Left ventricle myocardium superior (tissue), 1 donor: ENCODE measurements at places on chromosomes 1 and 21.
A peak's percentile ranks its signal among the peaks of the same experiment; 100 is the strongest.

- DNase-seq: no peak
Observed at GRCh38 chr1:226506921-226507320, 41.6 kb upstream of the STUM start.

- DNase-seq: no peak
Observed at GRCh38 chr1:47938520-47938919, 58.7 kb downstream of the TRABD2B start.

- no peak for DNase-seq
Observed at GRCh38 chr1:32431736-32432400, 33.0 kb upstream of the ZBTB8B start.

DNA sequence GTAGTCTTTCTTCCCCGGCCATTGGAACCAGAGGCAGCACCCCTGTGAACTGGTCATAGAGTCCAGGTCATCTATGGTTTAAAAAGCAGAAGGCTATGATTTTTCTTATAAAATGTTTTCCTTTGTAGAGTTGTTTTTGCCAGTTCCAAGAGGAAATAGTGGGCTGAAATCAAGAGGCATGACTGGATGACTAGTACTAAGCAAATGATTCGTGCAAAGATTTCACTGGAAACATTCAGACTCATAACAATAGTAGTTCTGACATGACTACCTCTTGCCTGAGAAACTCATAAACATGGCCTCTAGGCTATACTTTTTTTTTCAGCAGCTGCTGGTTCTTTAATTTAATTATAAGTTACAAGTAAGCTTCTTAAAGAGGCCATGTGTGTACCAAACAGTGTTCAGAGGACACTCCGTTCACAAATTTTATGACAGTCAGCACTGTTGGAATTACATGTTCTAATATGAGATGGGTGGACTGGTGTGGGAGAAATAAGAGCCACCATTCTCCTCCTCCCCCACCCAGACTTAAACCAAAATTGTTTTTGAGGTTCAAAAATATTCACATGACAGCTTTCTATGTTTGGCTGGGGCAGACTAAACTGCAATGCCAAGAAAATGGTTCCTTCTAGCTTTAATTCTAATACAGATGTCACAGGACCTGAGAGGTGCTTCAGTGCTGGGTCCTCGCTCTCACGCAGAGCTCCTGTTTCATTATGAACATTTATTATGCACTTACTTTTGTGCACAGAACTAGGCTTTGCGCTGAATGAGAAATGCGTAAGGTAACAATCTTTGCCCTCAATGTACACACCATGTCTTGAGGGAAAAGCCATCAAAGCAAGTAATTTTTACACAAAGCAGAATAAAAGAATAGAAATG is 147.5 kb downstream of the ZC3H11B start:
- DNase-seq: no peak

- no peak for DNase-seq
Observed at GRCh38 chr21:24046829-24047443, 1560.3 kb downstream of the MRPL39 start.

GRCh38 chr1:225258811-225259210 is 169.0 kb downstream of the LBR start:
- no peak for DNase-seq

- no peak for DNase-seq
Observed at GRCh38 chr21:33761441-33762036, 119.2 kb downstream of the ITSN1 start.

DNA sequence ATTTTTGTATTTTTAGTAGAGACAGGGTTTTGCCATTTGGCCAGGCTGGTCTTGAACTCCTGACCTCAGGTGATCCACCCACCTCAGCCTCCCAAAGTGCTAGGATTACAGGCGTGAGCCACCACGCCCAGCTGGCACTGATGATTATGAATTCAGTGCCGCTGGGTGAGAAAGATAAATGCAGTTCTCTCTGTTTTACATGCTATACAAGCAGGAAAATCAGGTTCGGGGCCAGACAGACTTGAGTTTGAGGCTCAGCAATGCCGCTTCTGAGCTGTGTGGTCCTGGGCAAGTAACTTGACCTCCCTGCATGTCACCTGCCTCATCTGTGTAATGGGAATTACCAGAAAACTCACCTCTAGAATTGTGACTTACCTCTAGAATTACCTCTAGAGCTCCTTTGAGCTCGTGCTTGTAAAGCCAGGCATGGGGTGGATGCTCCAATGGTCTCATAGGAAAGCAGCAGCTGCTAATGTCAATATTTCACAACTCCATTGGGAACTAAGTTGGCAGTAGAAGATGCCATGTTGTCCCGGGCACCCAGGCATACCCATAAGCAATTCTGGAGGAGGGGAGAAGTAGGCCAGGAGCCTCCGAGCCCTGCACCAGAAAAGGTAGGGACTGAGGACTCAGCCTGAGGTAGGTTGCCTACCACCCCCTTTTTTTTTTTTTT is 119.8 kb upstream of the SLC25A33 start:
- no peak for DNase-seq

GRCh38 chr1:201481004-201481380 is 12.0 kb upstream of the PHLDA3 start:
- no peak for DNase-seq

DNA sequence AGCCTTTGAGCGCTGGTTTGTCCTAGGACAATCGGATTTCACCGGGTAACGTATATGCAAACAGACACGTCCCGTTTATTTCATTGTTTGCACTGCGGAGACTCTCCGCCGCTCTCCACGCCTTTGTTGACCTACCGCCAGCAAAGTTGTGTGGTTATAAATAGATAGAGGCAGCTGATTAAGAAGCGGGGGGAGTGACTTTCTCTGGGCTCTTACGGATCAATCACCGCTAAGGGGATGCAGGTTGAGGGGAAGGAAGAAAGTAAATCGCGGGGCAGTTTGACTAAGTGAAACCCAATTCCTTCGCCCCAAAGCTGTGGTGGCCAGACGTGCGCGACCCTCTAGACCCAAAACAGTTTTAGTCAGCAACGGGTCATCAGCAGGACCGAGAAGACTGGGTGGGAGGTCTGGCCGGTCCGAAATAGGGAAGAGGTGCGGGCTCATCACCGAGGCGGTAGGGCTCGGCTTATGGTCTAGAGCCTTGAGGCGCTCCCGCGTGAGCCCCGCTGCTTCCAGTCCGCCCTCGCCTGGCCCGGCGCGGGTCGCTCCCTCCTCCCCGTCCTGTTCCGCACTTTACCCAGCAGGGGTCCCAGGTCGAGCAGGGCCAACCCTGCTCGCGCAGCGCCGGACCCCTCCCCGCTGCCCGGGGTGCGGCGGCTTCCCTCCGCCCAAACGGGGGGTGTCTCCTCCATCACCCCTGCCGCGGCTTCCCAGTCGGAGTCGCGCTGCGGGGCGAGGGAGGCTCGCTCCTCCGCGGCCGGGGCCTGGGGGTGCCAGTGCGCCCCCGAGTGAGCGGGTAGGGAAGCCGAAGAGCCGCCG is 120.8 kb upstream of the RRP15 start:
- DNase-seq: peak; percentile 63

- DNase-seq: no peak
Observed at GRCh38 chr1:175410560-175410959, 218.0 kb upstream of the KIAA0040 start.

- DNase-seq: no peak
Observed at GRCh38 chr1:6034750-6035096, 11.0 kb upstream of the KCNAB2 start.

DNA sequence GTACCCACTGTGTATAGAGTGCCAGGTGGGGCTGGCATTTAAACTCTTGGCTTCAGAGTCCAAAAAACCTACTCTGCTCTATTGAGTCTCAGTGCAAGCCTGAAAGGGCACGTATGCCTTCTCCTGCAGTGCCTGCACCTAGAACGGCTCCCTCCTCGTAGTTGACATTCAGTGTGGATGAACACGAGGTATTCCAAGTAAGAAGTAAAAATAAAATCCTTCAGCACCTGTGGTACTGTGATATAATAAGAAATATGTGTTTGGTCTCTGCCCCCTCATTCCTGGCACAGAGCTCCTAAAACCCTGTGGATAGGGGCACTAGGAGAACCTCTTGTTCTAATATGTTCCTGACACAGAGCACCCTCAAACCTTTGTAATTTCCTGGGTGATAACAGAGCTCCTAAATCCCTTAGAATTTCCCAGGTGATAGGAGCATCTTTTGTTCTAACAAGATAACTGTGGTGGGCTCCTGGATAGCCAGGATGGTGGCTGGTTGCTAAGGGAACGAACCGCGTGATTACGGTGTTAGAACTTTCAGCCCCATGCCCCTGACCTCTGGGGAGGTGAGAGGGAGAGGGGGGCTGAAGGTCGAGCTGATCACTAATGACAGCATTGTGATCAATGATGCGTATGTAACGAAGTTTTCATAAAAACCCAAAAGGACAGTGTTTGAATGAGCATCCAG is 16.8 kb downstream of the UCK2 start:
- no peak for DNase-seq

DNA sequence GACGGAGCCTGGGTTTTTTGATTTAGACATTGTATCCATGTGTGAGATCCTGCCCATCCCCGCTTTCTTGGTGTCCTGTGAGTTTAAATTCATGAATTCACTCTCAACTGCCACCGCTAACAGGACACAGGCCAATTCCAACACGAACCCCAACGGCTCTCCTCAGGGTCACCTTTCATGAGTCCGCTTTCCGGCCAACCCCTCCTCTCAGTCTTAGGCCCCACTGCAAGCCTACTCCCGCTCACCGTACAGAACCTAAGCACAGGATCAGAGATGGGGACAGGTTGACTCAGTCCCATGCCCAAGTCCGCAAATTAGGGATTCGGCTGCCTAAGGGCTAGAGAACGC is 238 bp upstream of the SCP2 start:
- no peak for DNase-seq

GRCh38 chr21:39125752-39126485 is 57.3 kb downstream of the PSMG1 start:
- no peak for DNase-seq

GRCh38 chr1:240602189-240602588 is 9.8 kb downstream of the GREM2 start:
- DNase-seq: no peak

DNA sequence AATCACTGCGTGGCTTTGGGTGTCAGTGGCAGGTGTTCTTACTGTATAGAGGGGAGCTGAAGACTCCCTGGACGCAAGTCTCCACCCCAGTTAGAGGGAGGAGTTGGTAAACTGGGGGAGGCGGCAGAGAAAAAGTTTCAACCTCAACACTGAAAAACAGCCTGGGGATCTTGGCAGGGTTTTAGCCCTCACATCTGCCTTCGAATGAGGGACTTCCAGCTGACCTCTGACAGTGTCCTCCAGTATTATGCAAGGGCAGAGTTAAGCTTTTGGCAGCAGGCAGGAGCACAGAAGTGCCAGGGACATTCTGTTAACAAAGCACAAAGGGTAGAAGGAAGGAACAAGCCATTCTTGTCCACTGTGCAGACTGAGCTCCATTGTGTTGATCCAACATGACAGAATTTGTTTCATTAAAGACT is 41.2 kb upstream of the RAB4A start:
- peak; percentile 66 for DNase-seq

- no peak for DNase-seq
Observed at GRCh38 chr1:188249811-188250210, 1421.1 kb downstream of the PLA2G4A start.

DNA sequence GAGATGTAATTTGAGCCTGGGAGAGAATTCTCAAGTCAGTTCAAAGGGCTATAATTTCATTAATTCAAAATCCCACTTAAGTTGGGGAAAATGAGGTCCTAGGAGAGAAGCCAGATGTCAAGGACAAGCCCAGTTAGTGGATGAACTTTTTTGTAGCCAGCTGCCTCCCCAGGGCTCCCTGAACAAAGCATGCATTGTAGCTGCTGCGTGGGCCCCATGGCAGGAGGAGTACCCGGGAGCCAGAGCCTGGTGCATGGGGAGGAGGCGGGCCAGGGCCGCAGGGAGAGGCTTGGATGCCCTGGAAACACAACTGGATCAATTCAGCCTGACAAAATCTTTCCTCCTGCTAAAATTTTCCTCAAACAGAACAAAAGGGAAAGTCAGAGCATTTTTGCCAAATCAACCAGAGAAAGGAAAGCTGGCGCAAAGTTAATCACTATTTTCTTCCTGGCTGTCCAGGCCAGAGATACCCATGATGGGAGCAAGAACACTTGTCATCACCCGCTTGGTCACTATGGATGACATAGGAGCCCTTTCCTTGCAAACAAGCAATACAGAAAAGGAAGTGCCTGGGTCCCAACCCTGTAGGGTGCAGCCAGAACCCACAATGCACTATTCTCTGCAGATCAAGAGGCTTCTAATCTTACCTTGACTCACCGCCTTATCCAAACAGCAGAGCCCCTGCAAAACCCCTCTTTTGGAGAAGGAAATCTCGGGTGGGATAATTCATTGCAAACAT is 248.1 kb upstream of the RAB4A start:
- DNase-seq: peak; percentile 64

GRCh38 chr1:185789501-185790193 is 55.5 kb downstream of the HMCN1 start:
- no peak for DNase-seq

GRCh38 chr21:16002874-16003466 is 273.2 kb downstream of the USP25 start:
- DNase-seq: no peak

GRCh38 chr1:233491953-233492620 is 121.8 kb upstream of the KCNK1 start:
- no peak for DNase-seq

DNA sequence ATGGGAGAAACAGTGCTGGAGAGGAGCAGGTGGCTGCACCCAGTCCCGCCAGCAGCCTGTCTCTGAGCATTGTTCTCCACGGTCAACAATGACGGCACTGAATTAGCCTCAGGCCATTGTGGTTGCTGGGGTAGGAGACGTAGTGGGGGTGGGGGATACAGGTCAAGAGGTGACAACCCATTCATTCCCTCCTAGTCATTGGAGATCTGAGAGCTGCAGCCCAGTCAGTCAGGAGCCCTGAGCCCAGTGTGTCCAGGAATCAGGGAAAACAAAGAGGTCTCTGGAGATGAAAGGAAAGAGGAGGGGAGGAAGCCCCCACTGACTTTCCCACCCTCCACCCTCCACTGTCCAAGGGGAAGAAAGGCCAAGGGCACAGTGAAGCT is 15.3 kb downstream of the SMIM12 start:
- no peak for DNase-seq

DNA sequence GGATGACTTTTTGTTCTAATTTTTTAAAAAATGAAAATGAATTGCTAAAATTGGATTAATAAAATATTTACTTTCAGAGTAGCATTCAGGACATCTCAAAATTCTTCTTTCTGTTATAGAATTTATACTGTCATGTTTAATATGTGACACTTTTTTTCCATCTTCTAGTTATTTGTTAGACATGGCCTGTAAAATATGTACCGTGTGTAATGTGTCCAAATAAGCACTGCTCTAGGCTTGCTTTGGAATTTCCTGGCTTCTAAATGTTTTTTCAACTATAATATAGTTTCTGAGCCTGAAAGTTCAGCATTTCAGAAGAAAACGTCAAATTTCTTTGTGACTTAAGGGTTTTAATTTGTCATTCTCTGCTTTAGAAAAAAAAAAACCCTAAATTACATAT is 243.6 kb downstream of the DNM3 start:
- DNase-seq: no peak

DNA sequence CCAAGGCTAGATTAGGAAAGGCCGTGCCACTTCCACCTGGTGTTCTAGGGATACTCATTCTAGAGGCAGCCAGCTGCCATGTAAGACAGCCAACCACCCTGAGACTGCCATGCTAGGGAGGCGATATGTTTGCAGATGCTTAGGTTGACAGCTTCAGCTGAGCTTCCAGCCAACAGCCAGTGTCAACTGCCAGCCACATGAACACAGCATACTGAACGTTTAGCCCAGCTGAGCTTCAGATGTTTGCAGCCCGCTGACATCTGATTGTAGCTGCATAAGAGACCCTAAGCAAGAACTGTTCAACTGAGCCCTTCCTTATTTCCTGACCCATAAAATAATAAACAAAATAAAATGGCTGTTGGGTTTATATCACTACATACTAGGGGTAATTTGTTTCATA is 5.0 kb upstream of the KCNC4 start:
- no peak for DNase-seq

- DNase-seq: no peak
Observed at GRCh38 chr1:186730951-186731729, 50.9 kb upstream of the PTGS2 start.
